ENCODE measurements at places on chromosomes 6 and 20.

DNA sequence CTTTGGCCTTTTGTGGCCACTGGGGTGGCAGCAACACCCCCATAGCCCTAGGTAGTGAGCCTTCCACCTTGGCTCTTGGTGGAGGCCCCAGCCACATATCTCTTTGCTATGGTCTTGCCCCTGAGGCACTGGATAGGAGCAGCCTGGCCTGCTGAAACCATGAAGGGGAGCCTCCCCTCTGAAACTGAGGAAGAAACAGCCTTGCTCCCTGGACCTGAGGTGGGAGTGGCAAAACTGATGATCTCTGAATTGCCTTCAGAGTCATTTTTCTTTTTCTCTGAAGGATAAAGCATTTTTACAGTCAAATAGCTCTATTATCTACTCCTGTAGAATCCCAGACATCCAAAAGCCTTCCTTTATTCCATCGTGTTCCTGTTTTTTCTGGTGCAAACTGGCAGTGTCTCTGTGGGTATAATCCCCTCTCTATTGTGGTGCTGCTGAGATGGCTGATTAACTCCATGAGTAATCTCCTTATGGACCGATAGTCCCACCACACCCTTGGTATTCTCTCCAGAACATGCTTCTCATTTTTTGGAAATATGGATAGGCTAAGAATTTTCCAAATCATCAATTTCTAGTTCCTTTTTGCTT is 22.0 kb upstream of the PRSS35 start:
- no peak for DNase-seq

DNA sequence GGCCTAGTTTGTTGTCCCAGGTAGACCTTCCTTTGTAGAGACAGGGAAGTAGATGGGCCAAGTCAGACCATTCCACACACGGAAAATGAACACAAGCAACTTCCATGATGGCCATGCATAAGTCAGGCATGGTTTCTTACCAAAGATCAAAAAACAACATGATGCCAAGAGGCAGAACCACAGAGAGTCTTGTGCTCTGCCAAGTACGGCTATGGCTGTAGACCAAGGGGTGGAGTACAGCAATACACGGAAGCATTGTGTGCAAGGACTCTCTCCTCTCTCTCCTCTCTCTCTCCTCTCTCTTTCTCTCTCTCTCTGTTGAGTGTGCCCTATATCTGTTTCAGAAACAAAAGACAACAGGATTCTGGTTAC is 4.8 kb upstream of the DUSP22 start:
- DNase-seq, result no peak

DNA sequence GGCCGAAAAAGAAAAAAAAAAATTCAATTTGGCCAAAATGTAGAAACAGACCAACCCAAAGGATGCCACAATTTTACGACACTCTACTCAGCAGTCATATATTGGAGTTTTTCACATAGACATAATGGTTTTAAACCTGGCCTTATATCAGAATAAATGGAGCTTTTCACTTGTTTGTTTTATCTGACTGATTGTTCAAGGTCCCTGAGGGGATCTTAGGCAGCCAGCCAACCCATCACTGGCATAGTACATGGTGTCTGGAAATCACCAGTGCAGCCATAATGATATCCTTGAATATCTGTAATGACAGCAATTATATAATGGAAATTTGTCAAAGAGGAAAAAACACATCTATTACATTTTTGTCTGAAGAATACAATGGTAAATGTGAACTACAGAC is 96.9 kb downstream of the PRSS35 start:
- DNase-seq, result no peak

DNA sequence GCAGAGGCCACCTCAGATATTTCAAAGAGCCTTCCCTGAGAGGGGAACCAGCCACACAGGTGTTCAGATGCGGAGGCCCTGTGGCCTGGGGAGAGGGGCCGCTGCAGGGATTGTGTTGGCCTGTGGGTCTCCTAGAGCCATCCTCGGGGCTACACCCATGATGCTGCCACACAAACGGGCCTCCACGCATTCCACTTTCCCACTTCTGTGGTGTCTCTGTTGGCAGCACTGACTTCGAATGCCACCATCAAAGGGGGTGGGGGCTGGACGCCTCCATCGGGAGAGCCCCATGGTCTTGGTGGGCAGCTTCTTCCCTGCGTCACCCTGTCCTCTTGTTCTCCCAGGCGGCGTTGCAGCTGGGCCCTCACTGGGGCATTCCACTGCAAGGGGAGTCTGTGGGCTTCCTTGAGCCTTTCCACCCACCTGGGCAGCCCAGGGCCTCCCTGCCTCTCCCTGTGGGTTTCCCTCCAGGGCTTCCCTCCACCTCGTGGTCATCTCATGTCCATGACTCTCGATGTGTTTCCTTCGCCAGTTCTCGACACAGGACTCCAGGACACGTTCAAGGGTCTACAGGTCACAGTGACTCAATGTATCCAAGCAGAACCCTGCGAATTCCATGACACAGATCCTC is 145.5 kb downstream of the ERMARD start:
- no peak for DNase-seq

DNA sequence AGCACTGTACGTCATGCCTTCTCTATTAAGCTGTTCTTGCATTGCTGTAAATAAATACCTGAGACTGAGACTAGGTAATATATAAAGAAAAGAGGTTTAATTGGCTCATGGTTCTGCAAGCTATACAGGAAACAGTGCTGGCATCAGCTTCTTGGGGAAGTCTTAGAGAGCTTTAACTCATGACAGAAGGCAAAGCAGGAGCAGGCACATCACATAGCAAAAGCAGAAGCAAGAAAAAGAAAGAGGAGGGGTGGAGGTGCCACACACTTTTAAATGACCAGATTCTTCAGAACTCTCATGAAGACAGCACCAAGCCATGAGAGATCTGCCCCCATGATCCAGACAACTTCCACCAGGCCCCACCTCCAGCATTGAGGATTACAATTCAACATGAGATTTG is 30.1 kb downstream of the CYB5R4 start:
- DNase-seq, result no peak

- DNase-seq, result no peak
These were observed 10.2 kb downstream of the HDAC2 start for GRCh38 chr6:113960795-113961194.

DNA sequence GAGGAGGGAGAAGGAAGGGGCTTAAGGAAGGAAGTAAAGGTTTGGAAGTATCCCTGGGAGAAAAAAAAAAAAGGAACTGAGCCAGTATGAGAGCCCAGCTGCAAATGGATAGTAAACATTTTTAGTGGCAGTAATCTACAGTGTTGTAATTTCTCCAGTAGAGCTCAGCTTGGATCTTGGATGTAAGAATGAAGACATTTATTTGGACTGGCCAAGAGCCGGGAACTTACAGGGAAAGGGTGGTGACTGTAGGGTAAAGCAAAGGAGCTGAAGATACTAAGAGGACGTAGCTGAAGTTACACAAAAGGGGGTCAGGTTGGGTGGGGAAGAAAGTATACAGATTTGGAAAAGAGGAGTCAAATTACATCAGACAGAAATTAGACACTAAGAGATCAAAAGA is 13.5 kb downstream of the EEF1E1 start:
- no peak for DNase-seq

DNA sequence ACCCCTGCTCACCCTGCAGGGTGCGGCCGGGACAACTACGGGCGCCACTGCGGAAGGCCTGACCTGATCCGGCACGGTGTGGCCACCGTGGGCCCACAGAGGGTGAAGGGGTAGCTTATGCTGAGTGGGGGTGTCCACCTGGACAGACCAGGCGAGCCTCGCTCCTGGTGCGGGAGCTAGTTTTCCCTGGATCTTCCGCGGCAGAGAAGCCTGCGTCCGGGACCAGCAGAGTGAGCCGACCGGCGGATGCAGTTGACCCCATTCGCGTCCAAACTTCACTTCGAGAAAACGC is 38.2 kb downstream of the NCR2 start:
- no peak for DNase-seq

All from stimulated activated CD8-positive, alpha-beta memory T cell treated with anti-CD3 and anti-CD28 coated beads, Interleukin-12 subunit alpha, Interleukin-12 subunit beta, amount 100 ng/mL, for 1 hour (primary cell).